GM12878 (cell line): ENCODE measurements at places on chromosomes 7 and 10.

DNA sequence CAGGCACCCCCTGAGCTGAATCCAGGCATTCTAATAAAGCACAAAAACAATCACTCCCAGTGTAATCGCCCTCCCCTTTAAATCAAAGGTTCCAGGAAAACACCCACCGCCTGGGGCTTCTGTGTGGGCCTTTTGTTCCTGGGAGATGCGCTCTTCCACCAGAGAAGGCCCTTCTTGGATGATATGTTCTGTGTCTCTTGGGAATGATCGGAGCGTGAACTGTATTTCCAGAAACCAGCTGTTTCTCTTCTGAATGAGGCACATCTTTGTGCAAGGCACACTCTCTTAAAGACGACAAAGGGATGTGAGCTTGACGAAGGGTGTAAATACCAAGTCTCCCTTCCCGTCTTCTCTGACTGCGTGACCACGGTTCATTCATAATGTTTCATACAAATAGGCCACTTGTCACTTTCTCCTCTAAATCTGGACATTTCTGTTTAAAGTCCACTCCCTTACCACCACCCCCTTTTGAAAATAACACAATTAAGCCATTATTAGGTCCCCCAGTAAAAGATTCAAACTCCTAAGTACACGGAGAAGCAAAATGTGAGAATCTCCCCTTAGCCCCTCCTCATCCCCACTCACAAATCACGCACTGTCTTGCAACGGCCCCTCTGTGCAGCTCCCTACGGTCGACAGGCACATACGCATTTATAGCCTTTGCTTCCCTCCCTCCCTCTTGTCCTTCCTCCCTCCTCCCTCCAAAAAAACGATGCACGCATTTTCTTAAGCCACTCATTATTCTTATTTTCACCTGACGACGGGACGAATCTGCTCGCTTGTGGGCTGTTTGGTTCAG lies 45.6 kb upstream of the ENO4 start:
- DNase-seq, result no peak

DNA sequence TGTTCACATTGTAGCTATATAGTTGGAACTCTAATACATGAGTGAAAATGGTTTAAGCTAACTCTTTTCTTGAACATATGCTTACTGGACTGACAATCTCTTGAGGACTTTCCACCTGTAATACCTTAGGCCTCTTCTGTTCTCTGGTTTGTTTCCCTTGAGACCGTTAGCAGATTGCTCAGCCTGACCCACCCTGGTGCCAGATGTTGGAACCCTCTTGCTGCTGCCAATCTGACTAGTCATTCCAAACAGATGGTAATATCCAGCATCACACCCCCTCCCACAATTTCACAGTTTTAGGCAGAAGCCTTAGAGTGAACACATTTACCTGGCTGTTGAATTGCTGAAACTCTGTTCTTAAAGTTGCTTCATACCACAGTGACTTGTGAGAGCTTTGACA lies 18.7 kb downstream of the CALD1 start:
- no peak for DNase-seq

- DNase-seq, result no peak
These were observed 4.9 kb upstream of the MEST start for GRCh38 chr7:130486954-130487436.

DNA sequence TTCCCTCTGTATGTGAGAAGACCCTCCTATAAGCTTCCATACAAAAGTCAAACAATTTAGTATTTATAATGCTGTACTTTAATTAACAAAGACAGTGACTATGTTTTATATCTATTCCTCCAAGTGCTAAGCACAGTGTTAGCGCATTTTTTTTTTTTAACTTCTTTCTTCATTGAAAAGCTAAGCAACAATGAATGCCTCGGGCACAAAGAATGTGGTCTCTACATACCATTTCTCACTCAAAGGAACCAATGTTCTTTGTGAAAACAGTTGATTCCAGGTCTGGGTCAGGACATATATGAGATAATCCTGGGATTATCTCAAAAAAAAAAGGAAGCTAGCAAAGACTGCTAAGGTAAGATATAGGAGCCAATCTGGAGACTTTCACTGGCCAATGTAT lies 26.2 kb upstream of the REEP3 start:
- no peak for DNase-seq

- no peak for DNase-seq
These were observed 613 bp downstream of the OAT start for GRCh38 chr10:124417895-124418725.

DNA sequence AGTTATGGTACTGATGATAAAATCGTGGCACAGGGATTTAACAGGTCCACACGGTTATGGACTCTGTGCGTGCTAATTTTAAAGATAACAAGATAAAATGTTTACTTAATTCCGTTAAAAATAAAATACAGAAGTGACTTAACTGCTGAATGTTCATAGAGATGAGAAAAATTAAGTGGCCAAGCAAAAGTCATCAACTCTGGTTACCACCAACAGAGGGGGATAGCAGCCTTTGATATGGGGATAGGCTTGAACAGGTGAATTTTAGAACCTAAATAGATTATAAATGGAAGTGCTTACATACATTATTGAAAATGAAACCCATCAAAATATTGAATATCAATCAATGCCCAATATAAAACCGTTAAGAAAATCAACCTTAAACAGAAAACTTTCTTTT lies 245.0 kb downstream of the WDR37 start:
- DNase-seq, result no peak

GRCh38 chr10:24901686-24902399 lies 50.6 kb downstream of the PRTFDC1 start:
- DNase-seq, result peak; percentile 43

- no peak for DNase-seq
These were observed 117.3 kb downstream of the SEMA3A start for GRCh38 chr7:84077336-84077735.

GRCh38 chr7:55100544-55101327 lies 81.9 kb downstream of the EGFR start:
- DNase-seq, result no peak

DNA sequence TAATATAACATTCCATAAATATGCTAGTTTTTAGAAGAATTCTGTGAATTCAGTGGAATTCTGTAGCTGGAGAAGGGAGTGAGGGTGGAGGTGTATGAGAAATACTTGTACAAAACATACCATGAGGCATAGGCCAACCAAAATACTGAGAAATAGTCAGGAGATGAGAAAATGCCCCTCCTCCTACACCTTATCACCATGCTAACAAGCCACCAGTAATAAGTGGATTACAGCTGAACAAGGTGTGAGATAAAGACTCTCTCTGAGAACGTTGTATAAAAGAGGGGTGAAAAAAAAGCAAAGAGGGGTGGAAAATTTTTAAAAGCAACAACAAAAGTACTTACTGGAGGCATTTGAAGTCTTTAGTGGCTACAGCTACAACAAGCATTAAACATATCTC lies 90.4 kb upstream of the IGFBP3 start:
- DNase-seq, result no peak

DNA sequence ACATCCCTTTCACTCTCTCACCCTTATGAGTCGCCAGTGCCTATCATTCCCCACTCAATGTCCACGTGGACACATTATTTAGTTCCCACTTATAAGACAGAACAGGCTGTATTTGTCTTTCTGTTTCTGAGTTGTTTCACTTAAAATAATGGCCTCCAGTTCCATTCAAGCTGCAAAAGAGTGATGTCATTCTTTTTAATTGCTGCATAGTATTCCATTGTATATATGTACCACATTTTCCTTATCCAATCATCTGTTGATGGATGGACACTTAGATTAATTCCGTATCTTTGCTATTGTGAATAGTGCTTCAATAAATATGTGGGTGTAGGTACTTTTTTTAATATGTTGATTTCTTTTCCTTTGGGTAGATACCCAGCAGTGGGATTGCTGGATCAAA lies 79.1 kb downstream of the ZNF365 start:
- DNase-seq, result no peak

DNA sequence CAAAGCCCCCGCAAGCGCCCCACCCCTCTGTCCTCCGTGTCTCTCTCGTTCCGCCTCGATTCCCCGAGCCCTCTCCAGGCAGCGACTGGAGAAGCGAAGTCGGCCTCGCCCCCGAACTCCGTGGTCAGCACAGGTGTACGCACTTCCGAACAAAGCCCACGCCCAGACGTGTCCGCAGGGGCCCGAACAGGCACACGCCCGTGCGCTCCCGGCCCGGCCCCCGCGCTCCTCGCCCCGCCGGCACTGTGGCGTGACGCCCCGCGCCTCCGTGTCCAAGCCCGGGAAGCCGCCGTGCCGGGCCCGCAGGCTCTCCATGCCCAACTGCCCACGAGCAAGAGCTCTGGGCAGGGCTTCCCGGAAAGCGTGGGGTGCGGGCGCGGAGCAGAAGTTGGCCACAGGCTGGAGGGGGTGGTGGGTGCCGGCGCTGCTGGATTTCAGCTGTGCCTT lies 662 bp downstream of the NRCAM start:
- no peak for DNase-seq

- DNase-seq, result no peak
These were observed 34.9 kb downstream of the MMRN2 start for GRCh38 chr10:86922553-86922961.

DNA sequence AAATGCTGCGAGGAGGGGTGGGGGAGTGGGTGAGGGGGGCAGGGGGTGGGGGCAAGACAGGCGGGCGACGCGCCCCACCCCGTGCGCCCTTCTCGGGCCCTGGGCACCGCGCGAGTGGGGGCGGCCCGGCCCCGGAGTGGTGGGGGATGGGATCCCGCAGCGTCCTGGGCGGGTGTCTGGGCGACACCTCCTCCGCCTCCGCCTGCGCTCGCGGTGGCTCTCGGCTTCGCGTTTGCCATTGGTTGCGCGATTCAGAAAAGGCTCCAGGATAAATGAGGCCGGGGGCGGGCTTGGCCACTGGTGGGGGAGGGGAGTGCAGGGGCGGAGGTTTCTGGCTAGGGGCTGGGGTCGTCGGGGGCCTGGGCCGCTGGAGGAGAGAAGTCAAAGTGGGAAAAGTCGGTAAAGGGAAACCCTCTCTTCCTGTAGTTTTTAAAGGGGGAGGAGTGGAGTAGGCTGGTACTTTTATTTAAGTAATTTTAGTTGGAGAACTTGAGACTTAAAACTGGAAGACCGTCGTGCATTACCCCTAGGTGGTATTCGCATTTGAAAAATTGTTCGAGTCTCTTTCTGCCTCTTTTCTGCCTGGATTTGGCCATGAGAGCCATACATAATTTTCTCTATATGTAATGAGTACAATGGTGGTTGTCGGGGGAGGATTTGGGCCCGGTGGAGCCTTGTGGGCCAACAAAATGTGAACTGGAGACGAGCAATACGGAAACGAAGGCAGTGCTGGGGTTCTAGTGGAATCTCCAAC lies 992 bp upstream of the IGF2BP3 start:
- no peak for DNase-seq

DNA sequence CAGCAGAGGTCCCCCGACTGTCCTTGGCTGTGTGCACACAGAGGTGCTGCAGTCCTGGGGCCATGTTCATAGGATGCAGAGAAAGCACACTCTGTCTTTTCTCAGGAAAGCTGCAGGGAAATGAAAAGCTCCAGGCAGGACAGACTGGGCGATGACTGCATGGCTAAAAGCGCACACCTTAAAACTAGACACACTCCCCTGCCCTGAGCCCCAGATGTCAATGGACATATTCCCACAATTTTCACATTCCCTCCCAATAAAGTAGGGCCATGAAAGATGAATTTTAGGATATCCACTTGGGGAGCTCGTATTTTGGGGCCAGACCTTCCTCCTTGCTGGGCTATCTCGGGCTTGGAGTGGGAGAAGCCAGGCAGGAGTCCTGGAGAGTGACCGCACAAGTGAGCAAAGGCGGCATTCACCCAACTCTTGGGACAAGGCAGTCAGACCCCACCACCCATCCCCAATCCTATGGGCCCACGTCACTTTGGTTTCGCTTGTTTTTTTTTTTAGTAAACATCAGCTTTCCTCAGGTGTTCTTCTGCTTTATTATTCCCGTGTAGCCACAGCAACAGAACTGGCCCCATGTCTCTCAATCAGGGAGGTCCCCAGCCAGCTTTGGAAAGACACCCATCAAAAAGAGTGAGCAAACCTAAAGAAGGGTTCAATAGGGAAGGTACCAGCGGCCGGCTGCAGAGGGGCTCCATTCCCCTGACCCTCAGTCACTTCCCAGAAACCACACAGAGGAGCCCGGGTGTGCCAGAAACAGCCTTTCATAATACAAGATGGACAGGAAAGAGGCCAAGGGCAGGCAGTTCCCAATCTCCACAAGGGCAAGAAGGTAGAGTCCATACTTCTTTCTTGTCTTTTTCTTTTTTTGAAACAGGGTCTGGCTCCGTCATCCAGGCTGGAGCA lies 12.7 kb downstream of the GPRIN2 start:
- DNase-seq, result no peak

DNA sequence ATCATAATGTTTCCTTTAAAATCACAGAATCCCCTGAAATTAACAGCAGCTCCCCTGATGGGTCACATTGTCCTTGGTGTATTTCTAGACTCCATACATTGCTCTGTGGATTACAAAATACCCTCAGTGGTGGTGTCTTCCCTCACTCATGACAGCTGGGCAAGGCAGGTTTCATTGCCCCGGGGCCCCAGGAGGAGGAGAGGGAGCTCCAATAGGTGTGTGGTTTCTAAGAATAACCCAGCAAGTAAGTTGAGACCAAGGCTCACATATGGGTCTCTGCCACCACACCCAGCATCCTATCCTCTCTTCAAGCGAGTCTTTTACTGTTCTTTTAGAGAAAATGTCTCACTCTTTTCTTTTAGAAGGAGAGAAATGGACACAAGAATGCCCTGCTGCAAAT lies 63.6 kb downstream of the PKD1L1 start:
- DNase-seq, result no peak

GRCh38 chr10:63767138-63767801 lies 246.1 kb downstream of the REEP3 start:
- no peak for DNase-seq
